ENCODE measurements at places on chromosomes 2 and 18. TPM values are rescaled to one million over a fixed set of nuclear protein-coding genes. Genes with fewer than 3 reads are reported as not detected.
A peak's percentile ranks its signal among the peaks of the same experiment; 100 is the strongest.

The ATP8B1 gene
- polyA plus RNA-seq = 53.3 TPM

DNA sequence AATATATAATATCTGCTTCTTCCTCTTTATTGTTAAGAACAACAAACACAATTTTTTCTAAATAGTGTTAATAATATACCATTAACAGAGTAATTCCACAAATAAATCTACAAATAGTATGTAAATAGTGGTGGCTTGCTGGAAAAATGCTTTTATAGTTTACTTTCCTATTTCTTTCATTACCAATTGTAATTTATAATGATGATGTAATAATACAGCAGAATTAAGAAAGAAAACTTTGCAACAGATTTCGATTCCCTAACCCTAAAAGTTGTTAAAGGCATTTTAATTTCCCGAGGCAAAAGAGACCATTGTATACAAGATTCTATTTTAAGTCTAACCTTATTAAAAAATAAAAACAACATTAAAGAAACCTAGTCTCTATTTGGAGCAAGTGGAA is 307.9 kb downstream of the CCDC178 start:
- no peak for DNase-seq

- DNase-seq = no peak
These were observed 962.3 kb upstream of the NXPH2 start for GRCh38 chr2:139742216-139743172.

DNA sequence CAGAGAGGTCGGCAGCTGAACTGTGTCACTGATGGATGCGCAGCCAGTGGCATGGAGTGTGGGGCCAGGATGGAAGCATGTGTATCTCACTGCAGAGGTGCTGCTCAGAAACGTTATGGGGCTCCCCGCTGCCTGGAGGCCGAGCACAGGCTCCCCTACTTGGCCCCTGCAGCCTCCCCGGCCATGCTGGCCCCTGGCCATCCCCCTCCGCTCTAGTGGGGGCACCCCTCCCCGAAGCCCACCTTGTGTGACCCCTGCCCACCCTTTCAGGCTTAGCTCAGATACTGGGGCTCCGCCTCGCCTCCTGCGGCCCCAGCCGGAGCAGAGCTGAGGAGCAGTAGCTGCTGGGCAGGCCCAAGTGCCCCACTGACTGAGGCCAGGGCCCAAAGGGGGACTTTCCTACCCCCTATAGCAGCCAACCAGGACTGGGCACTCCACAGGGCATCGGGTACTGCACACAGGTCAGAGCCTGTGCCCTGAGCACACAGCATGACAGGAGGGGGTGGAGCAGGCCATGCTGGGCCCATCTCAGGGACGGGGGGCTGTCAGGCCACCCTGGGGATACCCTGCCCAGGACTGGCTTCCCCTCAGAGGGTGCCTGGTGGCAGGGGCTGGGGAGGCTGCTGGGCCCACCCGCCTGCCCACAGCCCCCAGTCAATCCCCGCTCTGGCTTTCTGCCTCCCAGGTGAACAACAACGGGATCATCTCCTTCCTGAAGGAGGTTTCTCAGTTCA is 31.3 kb downstream of the SNED1 start:
- DNase-seq = no peak

DNA sequence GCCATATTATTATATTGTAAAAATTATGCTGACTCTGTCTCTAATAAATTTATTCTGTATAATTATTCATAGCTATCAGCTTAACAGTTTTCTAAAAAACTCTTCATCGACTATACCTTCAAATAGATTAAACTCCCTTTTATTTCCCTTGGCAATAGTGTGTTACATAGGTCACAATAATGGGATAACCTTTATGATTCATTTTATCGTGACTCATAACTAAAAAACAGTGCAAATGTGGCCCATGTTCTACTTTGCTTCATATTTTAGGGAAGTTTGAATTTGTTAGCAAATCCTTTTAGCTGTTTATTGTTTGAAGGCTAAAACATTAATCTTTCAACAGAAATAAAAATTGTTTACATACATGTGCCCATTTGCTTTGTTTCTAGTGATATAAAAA is 783.2 kb upstream of the CDH2 start:
- DNase-seq = no peak

The HRH4 gene
- polyA plus RNA-seq = 0.05 TPM

DNA sequence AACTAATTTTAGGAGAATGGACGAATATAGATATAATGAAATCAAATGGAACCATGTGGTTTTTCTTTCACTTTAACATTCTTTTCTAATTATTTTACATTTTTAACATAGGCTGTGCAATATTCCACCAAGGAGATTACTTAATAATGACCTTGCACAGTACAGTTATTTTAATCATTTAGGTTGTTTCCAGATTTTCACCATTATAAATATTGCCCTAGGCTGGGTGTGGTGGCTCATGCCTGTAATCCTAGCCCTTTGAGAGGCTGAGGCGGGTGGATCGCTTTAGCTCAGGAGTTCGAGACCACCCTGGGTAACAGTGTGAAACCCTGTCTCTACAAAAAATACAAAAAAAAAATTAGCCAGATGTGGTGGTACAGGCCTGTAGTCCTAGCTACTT is 14.5 kb upstream of the DRC1 start:
- no peak for DNase-seq

The NEU4 gene
- polyA plus RNA-seq = not detected

DNA sequence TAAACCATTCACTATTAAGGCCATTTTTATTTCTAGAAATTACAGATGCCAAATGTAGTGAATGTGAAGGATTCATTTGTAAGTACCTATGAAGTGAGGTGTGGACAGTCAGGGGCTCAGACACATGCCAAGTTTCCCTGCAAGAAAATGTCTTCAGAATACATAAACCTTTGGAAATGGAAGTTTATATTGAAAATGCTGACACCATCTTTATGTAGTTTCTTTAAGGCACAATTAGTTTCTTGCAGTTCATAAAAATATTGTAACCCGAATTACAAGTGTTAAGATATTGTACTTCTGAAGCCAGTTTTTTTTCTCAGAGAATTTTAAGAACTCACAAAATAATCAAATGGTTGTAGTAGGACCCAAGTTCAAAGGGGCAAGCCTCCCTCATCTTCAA is 66.1 kb upstream of the LYPD1 start:
- DNase-seq = no peak

- peak; percentile 66 for DNase-seq
These were observed 93.9 kb upstream of the LGALSL start for GRCh38 chr2:64359892-64360657.

DNA sequence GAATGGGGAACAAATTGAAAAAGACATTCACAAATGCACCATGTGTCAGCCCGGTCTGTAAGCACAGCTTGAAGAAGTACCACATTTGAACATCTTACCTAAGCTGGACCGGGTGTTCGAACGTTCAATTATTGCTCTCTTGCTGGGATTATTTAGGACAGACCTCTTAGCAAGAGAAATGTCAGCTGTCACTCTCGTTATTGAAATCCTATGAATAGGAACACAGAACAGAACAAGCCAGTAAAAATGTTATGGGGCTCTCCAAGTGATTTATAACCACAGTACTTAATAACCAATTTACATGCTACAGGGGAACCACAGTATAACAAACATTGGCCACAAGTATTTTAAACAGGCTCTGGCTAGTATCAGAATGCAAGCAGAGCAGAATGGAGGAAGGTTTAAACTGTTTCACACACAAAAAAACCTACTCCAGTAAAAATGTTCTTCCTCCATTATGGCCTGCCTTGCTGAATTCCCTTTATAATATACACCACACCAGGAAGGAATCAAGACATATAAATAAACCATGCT is 32.5 kb upstream of the ARL5A start:
- peak; percentile 19 for DNase-seq

The ALLC gene
- polyA plus RNA-seq = not detected

The MAPK4 gene
- polyA plus RNA-seq = not detected

GRCh38 chr2:55949211-55949610 is 25.6 kb upstream of the EFEMP1 start:
- DNase-seq = no peak

DNA sequence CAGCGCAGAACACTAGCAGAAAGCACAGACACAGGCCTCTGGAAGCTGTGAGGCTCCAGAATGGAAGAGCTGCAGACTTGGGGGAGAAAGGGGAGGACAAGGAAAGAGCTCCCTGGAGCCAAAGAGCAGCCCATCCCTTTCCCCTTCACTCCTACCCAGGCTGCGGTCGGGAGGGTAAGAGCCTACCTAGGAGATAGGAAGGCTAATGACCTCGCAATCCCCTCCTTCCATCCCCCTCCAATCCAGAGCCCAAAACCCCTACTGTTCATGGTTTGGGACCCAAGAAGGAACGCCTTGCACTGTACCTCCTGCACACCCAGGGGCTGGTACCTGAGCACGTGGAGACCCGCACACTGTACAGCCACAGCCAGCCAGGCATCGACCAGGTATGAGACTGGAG is 39.8 kb downstream of the LMAN2L start:
- DNase-seq = no peak

- DNase-seq = no peak
These were observed 467.7 kb upstream of the ID2 start for GRCh38 chr2:8214036-8214615.

DNA sequence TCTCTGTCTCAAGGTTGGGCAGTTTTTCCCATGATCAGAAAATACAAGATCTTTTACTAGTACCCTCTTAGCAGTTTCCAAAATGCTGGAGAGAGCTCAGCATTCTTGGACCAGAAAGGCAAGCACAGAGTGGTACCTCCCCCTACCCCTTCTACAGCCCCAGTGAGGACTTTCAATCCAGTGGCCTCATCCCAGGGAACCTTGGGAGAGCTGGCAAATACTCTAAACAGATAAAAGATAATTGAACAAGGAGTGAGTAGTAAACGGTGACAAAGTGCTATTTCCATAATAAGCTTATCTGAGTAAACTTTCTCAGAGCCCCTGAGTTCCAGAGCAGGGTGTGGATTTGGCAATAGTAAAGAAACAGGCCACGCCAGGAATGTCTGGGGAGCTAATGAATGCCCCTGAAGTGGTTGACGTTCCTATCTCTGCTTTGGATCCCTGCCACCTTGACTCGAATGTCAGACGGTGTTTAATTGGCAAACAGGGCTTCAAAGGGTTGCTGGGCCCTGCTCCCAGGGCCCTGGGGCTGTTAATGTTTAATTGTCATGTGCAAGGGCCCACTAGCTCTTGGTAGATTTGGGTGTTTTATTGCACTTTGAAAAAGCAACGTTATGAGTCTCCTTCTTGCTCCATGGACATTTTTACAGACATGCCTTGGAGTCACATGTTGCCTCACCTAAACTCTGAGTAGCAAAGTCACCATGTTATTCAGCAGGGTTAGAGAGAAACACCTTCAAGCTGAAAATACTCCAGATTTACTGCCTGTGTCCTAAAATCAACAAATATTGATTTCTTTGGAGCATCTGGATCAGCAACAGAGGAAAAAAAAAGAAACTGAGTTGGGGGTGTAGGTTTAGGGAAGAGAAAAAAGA is 239.9 kb downstream of the CYRIA start:
- no peak for DNase-seq

DNA sequence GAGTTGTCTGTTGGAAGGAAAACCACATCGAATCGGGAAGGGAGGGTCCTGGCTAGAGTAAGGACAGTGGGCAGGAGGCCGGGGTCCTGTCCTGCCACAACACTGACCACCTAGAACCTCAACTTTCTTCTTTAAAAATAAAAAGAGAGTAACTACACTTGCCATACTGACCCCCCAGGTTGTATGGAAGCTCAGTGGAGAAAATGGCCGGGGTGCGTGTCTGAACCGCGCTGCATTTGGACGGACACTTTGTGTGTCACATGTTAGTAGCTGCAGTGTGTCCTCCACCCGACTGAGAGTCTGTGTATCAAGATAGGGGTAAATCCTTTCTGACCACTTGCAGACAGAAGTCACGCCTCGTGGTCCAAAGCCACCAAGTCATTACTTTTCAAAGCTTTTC is 87.0 kb downstream of the GBX2 start:
- DNase-seq = no peak

The COLEC12 gene
- polyA plus RNA-seq = 55.1 TPM

DNA sequence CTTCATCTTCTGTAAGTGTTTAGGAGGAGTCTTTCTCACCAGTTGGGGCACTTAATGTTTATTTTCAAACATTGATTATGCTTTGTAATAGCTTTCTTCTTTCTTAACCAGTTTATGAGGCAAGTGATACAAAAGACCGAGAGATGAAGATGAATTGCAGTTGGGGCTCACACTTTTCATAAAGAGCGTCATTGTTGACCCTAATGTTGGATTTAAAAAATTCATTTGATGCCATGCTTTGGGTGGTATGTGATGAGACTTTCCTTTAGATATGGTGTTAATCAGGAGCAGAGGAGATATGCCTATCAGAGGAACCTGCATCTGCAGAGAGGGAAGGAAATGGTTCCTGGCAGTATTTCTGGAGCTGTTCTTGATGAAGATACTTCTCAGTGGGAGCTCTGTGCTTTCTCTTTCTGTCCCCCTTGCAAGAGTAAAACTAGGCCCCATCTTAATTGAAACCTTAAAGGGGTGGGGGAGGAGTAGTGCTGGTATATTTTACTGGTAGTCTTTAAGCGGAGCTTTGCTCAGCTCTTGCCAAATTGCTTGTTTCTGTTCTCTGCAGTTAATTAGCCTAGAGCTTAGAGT is 2.3 kb downstream of the EML4 start:
- DNase-seq = no peak

Measured in BJ (cell line).